ENCODE measurements at places on chromosomes 2 and 18.

GRCh38 chr2:138277062-138277461, 224.5 kb upstream of the SPOPL start:
- DNase-seq: no peak

GRCh38 chr2:46066601-46067000, 230.6 kb upstream of the EPAS1 start:
- no peak for DNase-seq

- DNase-seq: no peak
Observed at GRCh38 chr2:240514631-240515030, 43.2 kb downstream of the ANKMY1 start.

DNA sequence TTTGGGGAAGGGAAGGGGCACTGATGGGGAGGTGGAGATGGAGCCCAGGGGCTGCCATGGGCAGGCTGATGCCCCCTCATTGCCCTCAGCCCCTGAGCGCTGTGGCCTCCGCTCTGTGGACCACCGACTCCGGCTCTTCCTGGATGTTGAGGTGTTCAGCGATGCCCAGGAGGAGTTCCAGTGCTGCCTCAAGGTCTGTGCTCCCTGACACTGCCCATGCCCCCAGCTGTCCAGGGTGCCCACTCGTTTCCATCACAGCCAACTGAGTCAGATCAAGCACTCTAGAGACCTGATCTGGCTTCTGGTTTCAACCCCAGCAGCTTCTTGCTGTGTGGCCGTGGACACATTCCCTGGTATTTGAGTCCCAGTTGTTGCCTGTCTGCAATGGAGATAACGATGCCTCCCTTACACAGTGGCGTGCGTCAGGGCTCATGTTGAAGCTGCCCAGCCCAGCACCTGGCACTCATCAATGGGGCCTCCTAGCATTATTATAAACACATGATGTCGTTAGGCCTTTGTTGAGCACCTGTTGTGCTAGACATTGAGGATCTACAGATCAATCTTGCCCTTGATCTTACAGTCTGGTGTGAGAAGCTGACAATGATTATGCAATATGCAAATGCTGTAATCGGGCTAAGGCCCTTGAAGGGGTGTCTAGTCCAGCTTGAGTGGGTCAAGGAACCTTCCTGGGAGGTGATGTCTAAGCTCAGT, 14.4 kb downstream of the STK11IP start:
- no peak for DNase-seq

DNA sequence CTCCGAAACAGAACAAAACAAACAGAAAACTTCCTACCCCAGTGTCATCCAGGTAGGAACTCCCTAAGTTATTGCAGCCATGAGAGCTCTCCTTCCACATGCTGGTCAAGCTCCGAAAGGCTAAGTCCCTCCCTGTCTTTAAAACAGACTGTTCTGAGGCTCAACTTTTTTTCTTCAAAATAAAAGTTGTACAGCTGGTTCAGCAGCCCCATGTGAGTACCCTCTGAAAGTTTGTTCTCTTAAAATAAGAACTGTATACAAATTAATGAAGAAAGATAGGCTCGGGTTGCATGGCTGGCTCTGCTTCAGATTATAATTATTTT, at the start of gene PDE1A:
TSS of gene PDE1A (minus strand) at position 119 of the 323 bp plus-strand sequence.
- DNase-seq: no peak

- DNase-seq: no peak
Observed at GRCh38 chr2:119598596-119599263, 54.5 kb downstream of the CFAP221 start.

DNA sequence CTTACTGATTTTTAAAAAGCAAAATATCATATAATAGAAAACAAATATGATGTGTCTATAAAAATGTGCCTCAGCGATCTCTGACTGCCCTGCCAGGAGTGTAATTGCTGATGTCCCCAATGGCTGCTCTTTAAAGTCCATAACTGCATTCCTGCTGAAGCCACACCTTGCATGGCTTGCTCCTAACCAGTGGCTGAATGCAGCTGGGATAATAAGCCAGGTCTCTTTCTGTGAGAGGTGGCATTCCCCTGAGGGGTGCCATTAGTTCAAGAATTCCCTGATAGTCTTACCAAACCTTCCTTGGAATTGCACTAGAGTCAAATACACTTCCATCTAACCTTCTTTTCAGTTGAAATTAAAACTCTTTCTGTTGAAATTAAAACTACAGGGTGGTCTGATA, 125.8 kb upstream of the ZNF804A start:
- DNase-seq: no peak

GRCh38 chr2:217804791-217805667, 197.8 kb downstream of the TNS1 start:
- DNase-seq: no peak

DNA sequence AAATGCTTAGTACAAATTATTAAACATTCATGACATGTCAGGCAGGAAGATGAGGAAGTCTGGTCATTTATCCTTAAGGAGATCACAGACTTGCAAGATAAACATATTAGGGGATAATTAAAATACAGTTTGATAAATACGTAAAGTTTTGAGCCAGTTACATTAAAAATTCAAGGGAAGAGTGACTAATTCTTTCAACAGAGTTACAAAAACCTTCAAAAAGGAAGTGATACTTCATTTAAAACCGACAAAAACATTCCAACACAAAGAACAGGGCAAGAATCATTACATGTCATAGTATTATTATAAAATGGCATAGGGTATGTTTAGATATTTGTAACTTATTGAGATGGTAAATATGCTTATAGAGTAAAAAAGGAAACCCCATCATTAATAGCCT, 636.0 kb downstream of the NR4A2 start:
- DNase-seq: no peak

DNA sequence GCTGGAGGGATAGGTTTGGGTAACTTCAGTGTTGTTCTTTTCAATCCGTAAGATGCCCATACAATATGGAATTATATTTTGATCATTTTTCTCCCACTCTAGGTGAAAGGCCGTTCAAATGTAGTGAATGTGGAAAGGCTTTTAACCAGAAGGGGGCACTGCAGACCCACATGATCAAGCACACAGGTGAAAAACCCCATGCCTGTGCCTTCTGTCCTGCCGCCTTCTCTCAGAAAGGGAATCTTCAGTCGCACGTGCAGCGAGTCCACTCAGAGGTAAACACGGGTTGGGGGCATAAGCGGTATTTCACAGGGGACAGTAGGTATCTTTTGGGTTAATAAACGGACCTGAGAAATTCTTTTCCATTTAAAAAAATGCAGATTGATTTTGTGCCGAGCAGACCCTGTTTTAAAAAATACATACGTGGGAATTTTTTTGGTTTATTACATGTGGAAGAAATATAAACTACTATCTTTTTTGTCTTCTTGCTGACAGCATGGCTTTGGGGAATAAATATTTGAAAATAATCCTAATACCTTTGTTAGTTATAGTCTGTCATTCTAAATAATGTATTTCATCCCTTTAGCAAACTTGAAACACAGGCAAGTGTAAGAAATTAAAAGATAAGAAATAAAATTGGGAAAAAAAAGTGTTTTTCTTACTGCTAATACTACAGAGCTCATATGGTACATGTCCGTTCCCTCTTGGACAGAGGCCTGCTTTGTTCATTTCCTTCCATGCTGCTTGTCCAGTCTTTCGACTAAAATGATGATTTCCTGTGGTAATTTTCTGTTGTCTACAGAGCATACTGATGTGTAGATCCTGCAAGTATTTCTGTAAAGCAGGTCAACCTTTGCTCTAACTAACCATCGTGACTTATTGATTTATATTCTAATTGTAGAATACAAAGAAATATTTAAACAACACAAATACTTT, 53.3 kb downstream of the ZNF236 start:
- peak; percentile 25 for DNase-seq

- DNase-seq: no peak
Observed at GRCh38 chr2:110865188-110865587, 132.8 kb downstream of the ACOXL start.

GRCh38 chr2:233080836-233081229, 20.7 kb downstream of the INPP5D start:
- no peak for DNase-seq

DNA sequence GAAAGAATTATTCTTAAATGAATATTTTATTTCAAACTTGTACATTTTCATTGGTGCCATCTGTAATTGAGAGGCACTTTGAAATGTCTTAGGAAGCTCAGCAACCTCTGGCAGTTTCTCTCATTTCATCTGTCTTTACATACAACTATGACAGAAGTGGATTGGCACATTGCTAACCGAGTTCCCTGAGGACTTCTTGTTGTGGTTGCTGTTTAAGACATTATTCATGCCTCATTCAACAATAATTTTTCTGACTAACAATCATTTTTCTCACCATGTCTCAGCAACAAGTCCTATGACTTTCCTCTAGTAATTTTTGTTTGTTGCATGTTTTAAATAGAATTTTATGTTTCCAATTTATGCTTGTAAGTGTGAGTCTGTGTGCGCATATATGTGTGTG, 284.0 kb upstream of the CWC22 start:
- no peak for DNase-seq

DNA sequence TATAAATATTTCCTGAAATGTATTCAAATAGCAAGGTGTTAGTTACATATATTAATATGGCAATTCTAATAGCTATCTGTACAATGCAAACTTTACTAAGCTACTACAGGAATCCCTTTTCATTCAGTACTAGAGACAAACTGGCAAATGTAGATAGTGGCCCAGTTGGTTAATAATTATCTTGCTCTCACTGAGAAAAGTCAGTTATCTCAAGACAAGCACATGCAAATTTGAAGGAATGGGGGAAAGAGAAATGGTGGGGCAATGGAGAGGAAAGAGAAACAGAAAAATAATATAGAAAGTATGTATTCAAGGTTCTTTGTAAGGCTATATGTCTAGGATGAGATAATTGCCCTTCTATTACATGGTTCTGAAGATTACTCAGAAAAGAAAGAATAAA, 280.0 kb downstream of the FIGN start:
- no peak for DNase-seq
